ENCODE measurements at places on chromosomes 11 and 22.

DNA sequence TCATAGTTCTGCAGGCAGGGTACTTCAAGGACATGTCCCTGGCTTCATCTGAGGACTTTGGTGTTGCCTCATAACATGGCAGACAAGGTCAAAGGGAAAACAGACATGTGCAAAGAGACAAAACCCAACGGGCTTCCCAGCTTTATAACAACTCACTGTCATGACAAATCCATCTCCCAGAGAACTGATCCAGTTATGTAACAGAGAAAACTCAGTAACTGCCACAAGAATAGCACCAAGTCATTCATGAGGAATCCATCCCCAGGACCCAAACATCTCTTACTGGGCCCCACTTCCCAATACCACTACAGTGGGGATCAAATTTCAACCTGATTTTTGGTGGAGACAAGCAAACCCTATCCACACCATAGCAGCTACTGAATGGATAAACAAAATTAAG, 13.0 kb downstream of the OR52N4 start:
- no peak for DNase-seq

DNA sequence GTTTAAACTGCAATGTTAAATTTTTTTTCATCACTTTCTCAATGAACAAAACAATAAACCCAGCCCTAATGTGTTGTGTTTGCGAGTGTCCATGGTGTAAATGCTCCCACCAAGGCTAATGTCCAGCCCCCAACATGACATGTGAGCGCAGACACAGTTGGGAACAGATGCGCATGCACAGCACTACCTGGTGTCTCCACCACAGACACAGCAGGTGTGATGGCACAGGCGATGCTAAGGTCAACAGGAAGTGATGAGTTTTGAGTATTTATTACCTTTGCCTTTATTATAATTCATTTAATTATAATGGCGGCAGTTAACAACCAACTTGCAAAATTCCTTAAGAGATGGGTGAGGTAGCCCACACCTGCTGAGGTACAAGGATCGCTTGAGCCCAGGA, 42.9 kb downstream of the MICAL3 start:
- no peak for DNase-seq

GRCh38 chr22:25153961-25154666, 45.5 kb upstream of the CRYBB3 start:
- no peak for DNase-seq

DNA sequence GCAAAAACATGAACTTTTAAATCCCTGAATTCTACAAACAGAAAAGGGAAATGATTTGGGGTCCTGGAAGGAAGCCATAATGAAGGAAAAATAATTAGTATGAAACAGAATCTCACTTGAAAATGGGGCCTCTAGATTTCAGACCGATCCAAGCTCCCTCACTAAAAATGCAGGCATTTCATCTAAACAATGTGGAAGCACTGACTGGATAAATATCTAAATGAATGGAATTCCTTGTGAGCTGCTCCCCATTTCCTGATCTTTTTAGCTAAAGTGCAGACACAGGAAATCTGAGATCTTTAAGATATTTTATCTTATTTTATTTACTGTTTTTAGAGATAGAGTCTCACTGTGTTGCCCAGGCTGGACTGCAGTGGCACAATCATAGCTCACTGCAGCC, 1255.8 kb downstream of the LRRC4C start:
- DNase-seq: no peak

GRCh38 chr22:43319661-43320486, 23.3 kb downstream of the SCUBE1 start:
- DNase-seq: no peak

- no peak for DNase-seq
These were observed 158.8 kb downstream of the TTC17 start for GRCh38 chr11:43517518-43517917.

- peak; percentile 51 for DNase-seq
These were observed 39.1 kb upstream of the CREB3L1 start for GRCh38 chr11:46238078-46238966.

DNA sequence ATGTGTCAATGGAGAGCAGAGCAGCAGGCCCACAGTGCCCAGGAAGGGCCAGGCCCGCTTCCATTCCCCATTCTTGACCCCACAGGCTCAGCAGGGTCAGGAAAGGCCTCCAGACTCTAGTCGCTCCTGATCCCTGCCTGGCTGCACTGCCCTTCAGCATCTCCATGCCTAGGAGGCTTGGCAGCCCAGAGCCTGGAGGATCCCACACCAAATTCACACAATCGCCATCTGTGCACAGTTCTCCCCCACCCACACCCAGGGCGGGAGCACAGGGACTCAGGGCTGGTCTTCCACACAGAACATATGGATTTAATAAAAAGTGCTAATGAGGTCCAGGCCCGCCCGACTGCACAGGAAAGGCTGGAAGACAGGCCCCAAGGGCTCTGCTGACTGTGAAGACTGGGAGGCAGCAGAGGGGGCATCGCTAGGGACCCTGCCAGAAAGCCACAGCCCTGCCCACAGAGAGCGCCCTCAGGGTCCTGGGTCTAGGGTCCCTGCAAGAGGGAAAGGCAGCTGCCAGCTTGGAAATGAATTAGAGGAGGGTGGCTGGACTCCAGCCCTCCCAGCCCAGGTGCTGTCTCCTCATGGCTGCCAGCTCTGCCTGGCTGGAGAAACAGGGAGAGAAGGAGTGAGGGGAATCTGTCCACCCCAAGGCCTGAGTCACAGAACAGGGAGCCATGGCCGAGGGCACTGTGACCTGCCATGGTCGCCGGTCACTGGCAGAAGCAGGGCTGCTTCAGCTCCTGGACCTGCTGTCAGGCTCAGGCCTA, 39.7 kb downstream of the DKK3 start:
- no peak for DNase-seq

- DNase-seq: no peak
These were observed 20.7 kb downstream of the SPON1 start for GRCh38 chr11:13983081-13983751.

DNA sequence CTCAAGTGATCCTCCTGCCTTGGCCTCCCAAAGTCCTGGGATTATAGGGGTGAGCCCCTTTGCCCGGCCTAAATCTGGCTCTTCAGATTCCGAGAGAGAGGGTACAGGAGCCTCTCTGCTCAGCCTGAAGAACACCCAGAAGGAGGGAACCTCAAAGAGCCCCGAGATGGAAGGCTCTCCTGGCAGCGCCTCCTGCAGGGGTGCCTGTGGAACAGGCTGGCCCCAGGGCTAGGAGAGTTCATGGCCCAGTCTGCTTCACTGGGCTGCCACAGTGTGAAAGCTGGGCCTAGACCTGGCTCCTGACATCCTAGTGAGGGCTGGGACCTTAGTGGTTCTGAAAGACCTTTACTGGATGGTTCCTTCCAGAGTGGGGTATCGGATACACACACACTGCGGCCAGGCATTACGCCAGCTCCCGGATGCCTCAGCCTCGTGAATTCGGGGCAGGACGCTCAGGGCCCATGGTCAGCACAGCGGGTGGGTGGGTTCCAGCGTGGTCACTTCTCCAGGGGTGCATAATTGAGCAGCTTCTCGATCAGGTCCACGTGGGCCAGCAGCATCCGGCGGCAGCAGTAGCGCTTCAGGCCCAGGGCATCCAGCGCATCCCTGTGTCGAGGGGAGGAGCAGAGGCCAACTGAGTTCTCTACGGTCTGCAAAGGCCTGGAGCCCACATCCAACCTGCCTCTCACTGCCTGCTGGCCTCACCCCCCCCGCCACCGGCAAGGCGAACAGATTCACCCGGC, 2.3 kb downstream of the POLR2L start:
- DNase-seq: no peak

GRCh38 chr11:12110714-12111548, 541 bp downstream of the MICAL2 start:
- peak; percentile 32 for DNase-seq

GRCh38 chr22:41570221-41570620, 9.4 kb downstream of the CSDC2 start:
- no peak for DNase-seq

DNA sequence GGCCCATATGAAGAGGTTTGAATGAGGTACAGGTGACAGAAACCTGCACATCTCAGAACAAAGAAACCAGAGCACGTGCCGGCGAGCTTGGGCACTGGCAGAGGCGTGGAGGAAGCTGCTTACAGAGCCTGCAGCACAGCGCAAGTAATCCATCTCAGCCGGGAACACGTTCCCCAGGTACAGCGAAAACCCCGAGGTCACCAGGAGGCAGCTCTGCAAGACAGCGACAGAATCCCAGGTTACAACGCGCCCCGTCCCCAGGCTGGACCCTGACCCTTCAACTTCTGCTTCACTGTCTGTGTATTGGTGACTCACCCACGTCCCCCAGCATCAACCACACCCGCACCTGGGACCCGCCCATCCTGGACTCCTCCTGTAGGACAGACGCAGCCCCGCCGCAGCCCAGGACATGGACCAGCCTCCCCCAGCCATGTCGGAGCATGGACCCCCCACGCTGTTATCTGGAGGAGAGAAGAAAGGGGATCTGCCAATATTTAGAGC, 2.2 kb downstream of the MLC1 start:
- DNase-seq: no peak

DNA sequence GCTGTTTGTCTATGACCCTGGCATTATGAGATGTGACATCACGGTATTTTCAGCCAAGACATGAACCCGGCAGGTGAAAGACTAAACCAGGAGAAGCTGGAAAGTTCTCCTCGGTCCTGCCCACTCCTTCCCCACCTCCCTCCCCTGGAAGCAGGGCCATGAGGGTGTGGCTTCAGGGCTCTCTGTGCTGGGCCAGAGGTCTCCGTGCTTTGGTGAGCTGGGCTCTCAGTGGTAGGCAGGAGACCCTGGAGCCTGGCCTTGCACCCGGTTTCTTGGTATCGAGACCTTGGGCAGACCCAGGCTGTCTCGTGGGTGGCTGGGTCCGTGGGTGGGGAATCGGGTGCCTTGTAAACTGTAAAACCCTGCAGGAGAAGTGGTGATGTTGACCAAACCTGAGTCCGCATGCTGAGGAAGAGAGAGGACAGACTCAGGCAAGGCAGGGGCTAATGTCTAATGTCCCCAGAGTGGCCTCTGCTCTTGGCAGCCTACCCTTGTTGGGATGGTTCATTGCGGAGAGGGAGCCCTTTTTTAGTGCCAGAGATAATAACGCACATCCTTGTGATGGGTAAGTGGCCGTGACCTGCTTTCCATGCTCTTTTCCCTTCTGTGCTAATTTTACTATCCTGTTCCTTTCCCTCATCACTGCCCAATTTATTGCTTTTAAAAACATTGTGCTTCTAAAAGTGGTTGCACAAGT, 48.6 kb upstream of the PARVG start:
- no peak for DNase-seq

DNA sequence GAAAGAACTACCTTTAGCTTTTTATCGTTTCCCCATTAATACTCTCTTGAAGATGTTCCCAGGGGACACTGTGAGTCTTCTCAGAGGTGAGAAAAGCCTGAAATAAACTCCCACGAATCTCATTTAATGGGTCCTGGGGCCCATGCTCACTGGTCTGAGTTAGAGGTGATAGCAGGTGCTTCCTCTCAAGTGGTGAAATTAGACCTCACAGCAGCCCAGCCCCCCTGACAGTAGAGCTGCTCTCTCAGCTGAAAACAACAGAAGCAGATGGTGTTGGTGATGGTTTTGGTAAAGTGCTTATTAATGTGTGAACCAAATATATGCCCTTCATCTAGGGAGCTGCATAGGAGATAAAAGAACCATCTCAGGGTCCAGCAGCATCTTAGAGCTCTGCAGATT, 76.8 kb upstream of the VPREB1 start:
- no peak for DNase-seq

DNA sequence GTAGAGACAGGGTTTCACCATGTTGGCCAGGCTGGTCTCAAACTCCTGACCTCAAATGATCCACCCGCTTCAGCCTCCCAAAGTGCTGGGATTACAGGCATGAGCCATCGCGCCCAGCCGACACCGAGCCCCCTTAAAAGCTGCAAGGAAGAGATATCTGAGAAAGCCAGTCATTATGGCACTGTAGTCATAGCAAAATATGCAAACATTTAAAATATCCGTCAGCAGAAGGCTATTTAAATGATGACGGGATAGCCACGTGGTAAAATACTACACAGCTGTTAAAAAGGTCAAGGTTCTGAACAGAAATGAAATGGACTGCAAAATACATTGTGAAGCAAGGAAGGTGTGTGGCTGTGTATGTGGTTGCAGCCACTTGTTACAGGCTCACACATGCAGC, 6.4 kb upstream of the CCDC88B start:
- DNase-seq: no peak

DNA sequence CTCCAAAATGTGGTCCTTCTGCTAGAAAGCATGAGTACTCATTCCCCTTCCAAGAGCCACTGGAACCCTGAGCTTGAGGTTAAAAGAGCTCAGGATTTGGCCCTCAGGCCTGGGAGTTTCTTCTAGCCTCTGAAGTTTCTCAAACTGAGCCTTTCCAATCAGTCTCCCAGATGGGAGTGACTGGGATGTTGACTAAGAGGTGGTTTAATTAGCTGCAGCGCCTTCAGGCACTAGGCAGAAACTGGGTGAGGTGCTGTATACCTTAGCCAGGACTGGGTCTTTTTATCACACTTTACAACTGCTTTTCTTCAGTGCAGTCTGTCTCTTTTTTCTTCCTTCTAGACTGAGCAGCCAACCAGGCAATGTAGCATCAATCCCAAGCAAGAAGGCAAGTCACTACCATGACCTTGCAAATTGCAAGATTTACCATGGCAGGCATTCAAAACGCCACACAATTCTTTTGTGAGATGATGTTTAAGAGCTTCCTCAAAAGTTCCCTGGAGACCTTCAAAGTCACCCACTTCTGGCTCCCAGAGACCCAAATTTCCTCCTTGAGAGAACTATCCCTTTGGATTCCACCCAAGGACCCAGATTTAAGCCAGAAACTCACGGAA, 93.0 kb downstream of the SLC1A2 start:
- DNase-seq: no peak

- peak; percentile 79 for DNase-seq
These were observed 69.4 kb upstream of the FGF3 start for GRCh38 chr11:69888483-69889181.

DNA sequence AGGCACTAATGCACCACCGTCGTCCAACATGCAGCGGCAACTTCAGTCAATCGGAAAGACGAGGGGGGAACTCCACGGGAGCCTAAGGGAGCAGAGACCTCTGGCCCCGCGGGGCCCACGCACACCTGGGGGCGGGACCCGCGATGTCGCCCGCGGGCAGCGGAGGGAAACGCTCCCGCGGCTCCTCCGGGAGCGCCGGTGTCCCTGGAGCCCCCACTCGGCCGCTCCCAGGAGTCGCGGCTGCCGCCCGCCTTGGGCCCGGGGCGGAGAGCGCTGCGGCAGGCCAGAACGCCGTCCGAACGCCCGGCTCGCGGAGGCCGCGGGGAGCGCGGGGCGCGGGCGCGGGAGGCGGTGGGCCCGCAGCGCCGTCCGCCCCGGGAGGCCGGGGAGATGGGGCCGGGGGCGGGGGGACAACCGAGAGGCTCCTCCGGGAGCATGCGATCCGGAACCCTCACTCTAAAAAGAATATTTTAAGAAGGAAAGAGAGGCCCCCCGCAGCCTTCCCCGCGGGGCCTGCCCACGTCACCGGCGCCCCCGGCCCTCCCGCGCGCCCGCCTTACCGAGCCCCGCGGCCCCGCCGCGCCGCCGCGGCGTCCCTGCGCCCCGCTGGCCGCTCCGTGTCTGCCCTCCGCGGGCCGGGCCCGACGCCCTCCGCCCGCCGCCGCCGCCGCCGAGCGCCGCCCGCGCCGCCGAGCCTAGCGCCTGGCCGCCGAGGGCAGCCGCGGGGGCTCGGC, 86.6 kb upstream of the ARHGAP32 start:
- DNase-seq: peak; percentile 10

GRCh38 chr11:68982134-68982533, 1.3 kb upstream of the MRGPRD start:
- no peak for DNase-seq

GRCh38 chr11:125224391-125225021, 60.0 kb downstream of the PKNOX2 start:
- DNase-seq: no peak

GRCh38 chr11:86108191-86108590, 39.3 kb upstream of the PICALM start:
- no peak for DNase-seq

All from GM12891 (cell line).